ENCODE measurements at places on chromosomes 7 and 10.

GRCh38 chr10:58648131-58648530 lies 135.5 kb downstream of the BICC1 start:
- no peak for DNase-seq

GRCh38 chr7:41459183-41459582 lies 243.7 kb downstream of the INHBA start:
- no peak for DNase-seq

- no peak for DNase-seq
Observed at GRCh38 chr7:9204571-9204970, 771.2 kb downstream of the NXPH1 start.

GRCh38 chr10:87866412-87866974 lies 3.1 kb downstream of the PTEN start:
- no peak for DNase-seq

GRCh38 chr10:118276204-118276603 lies 65.9 kb downstream of the FAM204A start:
- no peak for DNase-seq
